ENCODE measurements at places on chromosomes 16 and 17. TPM values are rescaled to one million over a fixed set of nuclear protein-coding genes. Genes with fewer than 3 reads are reported as not detected.

GRCh38 chr17:13114601-13115031 is 96.8 kb upstream of the ELAC2 start:
- DNase-seq = peak; percentile 28

- DNase-seq = no peak
Measured at GRCh38 chr17:78957128-78957527, 22.6 kb downstream of the LGALS3BP start.

GRCh38 chr17:36602030-36602748 is 806 bp downstream of the MRM1 start:
- DNase-seq = peak; percentile 61

DNA sequence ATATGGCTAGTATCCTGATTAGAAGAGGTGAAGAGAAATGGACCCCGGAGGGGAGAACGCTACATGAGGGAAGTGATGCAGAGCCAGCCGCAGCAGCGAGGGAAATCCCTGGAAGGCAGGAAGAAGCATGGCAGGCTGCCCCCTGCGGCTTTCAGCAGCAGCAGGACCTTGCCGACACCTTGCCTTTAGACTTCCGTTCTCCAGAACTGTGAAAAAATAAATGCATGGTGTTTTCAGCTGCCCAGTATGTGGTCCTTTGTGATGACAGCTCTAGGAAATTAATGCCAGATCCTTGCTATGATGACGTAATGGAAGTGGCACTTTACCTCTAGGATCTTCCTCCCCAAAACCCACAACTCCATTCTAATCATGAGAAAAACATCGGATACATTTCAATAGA is 9.7 kb upstream of the ZFP1 start:
- no peak for DNase-seq

DNA sequence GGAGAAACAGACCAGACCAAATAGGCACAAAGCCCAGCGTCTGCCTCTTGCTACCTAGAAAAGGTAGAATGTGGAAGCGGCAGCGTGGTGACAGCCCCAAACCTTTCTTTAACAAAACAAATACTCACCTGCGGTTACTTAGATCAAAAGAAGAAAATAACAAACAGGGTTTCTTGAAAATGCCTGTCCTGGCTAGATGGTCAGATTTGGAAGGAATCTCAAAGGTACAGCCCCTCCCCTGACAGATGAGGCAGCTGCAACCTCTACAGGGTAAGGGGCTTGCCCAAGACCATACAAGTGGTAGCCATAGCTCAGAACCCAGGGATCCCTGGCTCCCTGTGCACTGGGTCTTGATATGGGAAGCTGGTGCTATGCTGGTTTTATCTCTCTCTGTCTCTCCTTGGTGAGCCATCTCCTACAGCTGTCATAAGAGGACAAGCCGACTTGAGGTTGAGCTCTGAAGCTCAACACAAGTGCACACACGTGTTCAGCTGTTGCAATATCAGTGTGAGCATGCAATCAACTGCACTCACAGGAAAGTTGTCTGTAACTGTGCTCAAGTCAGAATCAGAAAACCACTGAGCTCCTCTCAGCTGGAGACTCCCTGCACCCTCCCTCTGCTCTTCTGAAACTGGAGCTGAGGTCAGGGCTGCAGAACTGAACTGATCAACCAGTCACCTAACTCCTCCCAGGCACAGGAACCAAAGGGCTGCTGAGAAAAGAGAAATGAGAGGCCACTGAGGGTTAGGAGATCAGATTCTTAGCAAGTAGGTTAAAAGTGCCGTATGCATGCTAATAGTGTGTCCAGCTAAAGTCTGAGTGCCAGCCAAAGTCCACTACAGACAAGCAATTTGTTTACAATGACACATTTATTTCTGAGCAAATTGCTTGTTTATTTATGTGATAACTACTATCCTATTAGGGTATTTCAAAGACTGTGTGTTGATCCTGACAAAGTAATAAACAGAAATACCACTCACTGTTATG is 6.1 kb upstream of the RNF157 start:
- DNase-seq = no peak

GRCh38 chr17:181245-182049 is at the start of gene DOC2B:
TSS of gene DOC2B (minus strand) at chr17:181650. CDS start at chr17:181479, 171 bp downstream.
- no peak for DNase-seq

Gene ZFP1
- 2.8 TPM for total RNA-seq

DNA sequence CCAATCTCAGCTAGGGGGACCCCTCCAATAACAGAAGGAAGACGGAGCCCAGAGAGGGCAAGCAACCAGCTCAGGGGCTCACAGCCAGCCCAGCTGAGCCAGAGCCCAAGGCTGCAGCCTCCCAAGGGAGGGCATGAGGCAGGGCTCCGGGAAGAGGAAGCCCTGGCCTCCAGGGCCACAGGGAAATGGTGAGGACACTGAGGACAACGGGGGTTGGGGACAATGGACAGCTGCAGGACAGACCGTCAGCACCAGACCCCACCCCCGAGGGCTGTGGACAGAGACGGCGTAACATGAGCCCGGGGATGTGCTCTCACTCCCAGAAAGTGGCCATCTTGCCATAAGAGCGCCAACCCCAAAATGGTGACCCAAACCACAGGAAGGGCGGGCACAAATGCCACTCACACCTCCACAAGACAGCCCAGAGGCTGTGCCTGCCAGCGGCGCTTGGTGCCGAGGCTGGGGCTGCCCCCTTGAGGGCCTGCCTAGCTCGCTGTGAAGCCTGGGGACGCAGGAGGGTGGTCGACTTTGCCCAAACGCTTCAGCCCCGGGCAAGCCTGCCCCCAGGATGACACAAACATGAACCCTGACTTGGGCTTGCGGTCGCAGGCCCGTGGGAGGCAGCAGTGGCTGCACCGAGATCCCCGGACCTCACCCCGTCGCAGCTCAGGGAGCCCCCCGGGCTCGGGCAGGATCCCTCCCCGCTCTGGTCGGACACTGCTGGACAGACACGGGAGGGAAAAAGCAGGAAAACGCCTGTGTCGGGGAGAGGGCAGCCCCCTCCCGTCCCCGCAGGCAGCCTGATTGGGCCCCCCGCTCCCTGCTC is 10.5 kb downstream of the PIMREG start:
- no peak for DNase-seq

GRCh38 chr17:56471696-56472095 is 121.8 kb upstream of the NOG start:
- no peak for DNase-seq

GRCh38 chr16:67327743-67328142 is 1.1 kb downstream of the LRRC36 start:
- no peak for DNase-seq

Gene GRAPL
- not detected for total RNA-seq

Gene RNF43
- total RNA-seq = 113 TPM

- DNase-seq = no peak
Measured at GRCh38 chr16:73753931-73754330, 542.7 kb upstream of the PSMD7 start.

Gene SLC35G6
- total RNA-seq = not detected

Gene RPGRIP1L
- total RNA-seq = 4.1 TPM

GRCh38 chr16:23505180-23505665 is 5.1 kb downstream of the GGA2 start:
- DNase-seq = no peak

DNA sequence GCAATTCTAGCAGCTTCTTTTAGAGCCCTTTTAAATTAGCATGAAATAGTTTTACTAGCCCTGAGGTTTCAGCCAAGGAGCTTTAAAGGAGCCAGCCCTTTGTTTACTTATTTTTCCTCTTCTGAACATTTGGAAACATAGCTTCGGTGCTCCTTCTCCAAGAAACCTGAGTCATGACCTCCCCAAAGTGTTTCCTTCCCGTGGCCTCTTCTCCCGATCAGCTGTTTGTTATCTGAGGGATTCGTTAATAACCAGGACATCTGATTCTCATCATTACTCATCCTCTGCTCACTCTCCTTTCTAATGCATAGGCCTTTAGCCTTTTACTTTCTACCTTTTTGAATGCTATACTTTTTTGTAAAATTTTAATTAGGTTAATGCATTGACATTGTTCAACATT is 204.5 kb downstream of the WWOX start:
- DNase-seq = no peak

DNA sequence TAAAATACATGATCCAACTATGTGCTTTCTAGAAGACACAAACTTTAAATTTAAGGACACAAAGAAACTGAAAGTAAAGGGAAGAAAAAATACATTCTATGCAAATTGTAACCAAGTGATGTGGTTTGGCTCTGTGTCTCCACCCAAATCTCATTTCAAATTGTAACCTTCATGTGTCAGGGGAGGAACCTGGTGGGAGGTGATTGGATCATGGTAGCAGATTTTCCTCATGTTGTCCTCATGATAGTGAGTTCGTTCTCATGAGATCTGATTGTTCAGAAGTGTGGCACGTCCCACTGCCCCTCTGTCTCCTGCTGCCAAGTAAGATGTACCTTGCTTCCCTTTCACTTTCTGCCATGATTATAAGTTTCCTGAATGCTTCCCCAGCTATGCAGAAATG is 15.0 kb downstream of the OR1A1 start:
- DNase-seq = no peak

- DNase-seq = no peak
Measured at GRCh38 chr17:66810951-66811682, 23.8 kb upstream of the CACNG5 start.

GRCh38 chr17:60671482-60671881 is 6.2 kb upstream of the BCAS3 start:
- DNase-seq = no peak

DNA sequence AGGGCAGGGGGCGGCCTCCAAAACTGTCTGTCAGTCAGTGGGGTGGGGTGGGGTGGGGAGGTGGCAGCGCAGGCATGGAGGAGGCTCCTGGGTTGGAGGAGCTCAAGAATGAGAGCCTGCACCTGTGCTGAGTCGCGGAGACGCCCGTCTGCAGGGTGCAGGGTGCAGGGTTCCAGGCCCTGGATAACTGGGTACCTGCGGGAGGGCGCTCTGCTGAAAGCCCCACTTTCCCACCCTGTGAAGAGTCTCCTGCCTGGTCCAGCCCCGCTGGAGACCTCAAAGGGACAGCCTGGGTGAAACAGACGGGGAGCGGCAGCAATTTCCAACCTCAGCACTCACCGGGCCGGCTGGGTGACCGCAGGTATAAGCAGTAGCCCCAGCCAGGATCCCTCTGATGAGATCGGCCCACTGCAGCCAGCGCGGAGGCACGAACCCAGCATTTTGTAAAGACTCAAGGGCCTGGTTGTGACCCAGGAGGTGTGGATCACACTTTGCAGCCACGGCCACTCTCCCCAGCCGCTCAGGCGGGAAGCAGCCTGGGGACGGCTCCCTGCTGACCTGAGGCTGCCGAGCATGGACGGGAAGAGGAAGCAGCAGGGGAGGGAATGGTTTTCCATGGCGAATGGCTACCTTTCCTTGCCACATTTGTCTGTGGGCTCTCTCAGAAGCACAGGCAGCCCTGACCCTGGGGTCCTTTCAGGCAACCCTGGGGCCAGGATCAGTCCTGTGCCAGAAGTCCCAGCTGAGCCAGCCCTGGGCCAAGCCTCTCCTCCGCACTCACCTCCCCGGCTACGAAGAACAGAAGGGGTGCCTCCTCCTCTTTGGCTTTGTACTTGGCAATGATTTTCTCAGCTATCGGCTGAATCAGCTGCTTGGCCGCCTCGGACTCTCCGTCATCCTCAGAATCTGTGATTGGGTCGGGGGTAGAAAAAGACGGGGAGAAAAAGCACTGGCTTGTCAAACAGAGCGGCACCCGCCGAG is 21.0 kb downstream of the MRM3 start:
- no peak for DNase-seq

- no peak for DNase-seq
Measured at GRCh38 chr17:68694791-68695485, 93.8 kb upstream of the FAM20A start.

DNA sequence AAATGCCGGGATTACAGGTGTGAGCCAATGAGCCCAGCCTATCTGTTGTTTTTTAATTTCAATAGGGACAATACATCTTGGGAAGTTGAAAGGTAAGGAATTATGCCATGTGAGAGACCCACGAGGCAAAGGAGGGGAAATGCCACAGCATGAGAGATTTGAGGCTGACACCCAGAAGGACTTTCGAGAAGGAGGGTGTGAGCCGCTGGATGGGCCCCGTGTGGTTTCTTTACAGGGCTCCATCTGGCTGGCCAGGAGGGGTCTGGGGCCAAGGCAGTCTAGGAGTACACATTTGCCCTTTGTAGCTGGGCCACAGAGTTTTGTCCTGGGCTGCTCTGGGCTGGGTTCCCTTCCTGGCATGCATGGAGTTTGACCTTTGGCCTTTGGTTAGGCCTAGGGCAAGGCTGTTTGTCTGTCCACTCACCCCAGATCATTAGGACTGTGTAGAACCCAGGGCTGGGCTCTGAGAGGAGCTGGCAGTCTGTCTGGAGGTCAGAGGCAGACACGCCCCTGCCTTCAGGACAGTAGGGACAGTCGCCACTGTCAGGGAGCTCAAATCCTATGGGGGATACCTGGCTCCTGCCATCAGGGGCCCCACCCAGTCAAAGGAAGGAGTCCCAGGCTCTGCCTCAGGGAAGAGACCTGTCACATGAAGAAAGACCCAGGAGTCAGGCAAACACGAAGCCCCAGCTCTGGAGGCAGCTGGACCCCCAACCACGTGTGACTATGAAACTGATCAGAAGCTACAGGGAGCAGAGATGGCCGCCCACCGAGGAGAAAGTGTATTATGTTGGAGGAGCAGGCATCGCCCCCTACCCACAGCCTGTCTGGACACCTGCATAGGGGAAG is 24.2 kb upstream of the NXPH3 start:
- DNase-seq = no peak

DNA sequence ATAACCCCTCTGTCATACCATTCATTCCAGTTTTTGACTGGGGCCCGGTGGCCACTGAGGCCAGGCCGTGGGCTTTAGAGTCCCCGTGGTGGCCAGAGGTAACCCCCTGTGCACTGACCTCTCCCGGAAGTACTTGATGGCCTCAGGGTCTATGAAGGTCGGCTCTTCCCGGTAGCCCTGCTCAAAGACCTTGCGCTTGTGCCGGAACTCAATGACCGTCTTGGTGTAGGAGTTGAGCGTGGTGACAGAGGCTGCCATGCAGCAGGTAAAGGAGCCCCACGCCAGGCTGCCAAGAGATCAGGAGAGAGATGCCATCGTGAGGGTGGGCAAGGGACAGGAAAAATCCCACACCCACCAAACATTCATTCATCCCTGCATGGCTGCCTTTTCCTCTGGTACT is 234.8 kb downstream of the GSG1L start:
- no peak for DNase-seq

Gene LPO
- not detected for total RNA-seq

- no peak for DNase-seq
Measured at GRCh38 chr16:89425523-89425922, 64.8 kb downstream of the ANKRD11 start.

GRCh38 chr17:76365256-76365903 is 11.7 kb upstream of the PRPSAP1 start:
- peak; percentile 31 for DNase-seq
